HS-27A (cell line): ENCODE measurements at places on chromosomes 11 and 22.
A peak's percentile ranks its signal among the peaks of the same experiment; 100 is the strongest.

DNA sequence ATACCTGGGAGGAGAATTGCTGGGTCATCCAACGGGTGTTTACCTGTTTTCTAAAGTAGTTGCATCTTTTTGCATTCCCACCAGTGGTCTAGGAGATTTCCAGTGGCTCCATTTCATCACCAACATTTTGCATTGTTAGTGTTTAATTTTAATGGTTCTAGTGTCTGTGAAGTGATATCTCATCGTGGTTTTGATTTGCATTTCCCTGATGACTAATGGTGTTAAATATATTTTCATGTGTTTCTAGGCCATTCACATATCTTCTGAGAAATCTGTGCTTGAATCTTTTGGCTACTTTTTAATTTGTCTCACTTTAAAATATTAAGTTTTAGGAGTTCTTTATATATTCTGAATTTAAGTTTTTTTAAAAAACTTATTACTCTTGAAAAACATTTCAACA is 439.6 kb downstream of the TMEM135 start:
- no peak for DNase-seq

- DNase-seq: peak; percentile 74
These were observed 88.9 kb downstream of the KCNQ1 start for GRCh38 chr11:2533587-2534133.

GRCh38 chr22:17422736-17423343 is 53.6 kb downstream of the CECR2 start:
- DNase-seq: no peak

GRCh38 chr11:2072551-2073261 is 66.5 kb downstream of the IGF2 start:
- DNase-seq: no peak

DNA sequence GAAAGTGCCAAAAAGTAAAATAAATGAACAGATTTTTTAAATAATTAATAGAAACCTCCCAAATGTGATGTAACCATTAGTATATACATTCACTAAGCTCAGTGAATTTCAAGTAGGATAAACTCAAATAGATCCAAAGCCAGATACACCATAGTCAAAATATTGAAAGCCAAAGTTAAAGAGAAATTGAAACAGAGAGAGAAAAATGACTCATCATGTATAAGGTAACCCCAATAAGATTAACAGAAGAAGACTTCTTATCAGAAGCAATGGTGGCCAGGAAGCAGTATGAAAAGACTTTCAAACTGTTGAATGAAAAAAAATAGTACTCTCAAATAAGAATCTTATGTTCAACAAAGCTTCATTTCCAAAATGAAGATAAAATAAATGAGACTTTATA is 70.5 kb downstream of the LUZP2 start:
- DNase-seq: no peak

GRCh38 chr11:63380130-63380529 is 10.5 kb downstream of the SLC22A9 start:
- DNase-seq: no peak

DNA sequence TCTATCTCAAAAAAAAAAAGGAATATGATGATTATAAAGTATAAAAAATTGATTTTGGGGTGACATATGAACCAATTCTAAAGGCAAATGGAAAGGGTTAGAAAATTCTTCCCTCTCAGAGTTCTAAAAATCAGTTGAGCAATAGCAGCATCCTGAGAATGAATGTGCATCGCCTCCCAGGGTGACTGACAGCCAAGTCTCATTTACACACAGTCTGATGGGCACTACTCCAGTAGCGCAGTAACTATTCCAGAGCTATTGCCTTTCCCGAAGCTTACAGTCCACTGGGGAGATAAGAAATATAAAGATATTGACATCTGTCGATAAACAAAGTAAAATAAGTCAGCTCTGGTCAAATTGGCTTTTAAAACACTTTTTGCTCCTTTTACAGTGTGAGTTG is 32.3 kb upstream of the SORL1 start:
- no peak for DNase-seq

DNA sequence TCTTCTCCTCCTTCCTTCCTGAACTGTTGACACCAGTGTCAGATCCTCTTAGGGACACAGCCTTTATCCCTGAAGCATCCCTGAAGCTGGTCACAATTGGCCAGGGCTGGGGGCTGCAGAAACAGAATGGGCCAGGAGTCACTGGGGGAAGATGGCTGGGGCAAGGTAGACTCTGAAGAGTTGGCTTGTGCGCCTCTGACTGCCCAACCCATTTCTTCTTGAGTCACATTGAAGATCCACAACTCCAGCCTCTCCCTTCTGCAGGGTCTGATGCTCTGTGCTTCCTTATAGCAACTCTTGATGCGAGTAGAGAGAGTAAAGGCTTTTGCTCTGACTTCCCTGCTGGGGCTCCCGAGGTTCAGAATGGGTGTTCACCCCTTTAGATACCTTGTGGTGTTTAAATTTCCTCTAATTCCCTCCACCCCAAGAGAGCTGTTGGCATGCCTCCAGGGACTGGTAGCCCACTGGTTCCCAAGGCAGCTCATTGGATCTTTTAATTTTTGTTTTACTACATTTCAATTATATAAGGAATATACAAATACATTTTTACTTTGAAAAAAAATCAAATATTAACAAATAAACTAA is 13.4 kb downstream of the PRDM11 start:
- DNase-seq: no peak

DNA sequence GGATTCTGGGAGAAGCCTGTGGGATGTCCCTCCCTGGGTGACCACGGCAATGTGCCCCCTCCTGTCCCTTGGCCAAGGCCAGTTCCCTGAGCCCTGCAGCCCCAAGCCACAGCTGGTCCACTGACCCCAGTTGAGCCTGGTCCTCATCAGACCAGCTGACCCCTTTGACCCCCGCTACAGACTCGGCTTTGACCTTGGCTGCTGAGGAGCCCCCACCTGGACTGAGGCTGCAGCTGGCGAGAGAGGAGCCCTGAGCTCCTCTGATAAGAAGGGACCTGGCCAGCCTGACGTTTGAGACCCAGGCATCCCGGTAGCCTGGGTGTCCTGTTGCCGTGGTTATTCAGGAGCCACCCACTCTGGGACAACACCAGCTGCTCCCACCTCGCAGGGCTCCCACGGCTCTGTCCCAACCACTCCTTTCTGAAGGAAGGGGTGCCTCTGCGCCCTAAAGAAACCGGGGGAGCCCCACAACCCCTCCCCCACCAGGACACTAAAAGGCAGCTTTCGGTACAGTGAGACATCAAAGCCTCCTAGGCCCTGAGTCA is 3.0 kb downstream of the ASCL2 start:
- no peak for DNase-seq

GRCh38 chr22:27713461-27713860 is 88.1 kb downstream of the MN1 start:
- no peak for DNase-seq

- no peak for DNase-seq
These were observed 5.6 kb downstream of the OR52R1 start for GRCh38 chr11:4798427-4799183.

DNA sequence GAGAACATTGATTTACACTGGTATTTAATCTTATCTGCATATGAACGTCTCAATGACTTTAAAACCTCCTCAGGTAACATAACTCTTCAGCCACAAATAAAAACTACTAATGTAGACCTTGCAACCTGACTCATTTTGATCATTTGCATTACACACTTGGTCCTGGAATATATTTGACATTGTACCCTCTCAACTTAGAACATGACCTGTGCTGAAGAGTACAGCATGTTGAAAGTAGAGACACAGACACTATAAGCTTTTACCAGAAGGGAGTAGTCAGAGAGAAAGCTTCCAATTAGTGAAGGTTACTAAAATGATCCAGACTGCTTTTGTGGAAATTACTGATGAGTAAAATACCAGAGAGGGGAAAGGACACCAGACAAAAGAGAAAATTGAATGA is 390.6 kb upstream of the ANO3 start:
- no peak for DNase-seq

GRCh38 chr11:93033093-93033492 is 63.6 kb downstream of the MTNR1B start:
- DNase-seq: no peak
